ENCODE measurements at places on chromosomes 2 and 18. TPM values are rescaled to one million over a fixed set of nuclear protein-coding genes. Genes with fewer than 3 reads are reported as not detected.

GRCh38 chr2:229137066-229137465 is 134.0 kb downstream of the PID1 start:
- DNase-seq = no peak
- H3K4me1 ChIP-seq = no peaks in the 10 kb centered on the region
- H3K4me3 ChIP-seq = no peak overlapping the region
- no peaks in the 10 kb centered on the region for H3K27me3 ChIP-seq
- H3K27ac ChIP-seq = no peak overlapping the region

GRCh38 chr2:96412307-96413258 is 77.0 kb downstream of the NCAPH start:
- DNase-seq = no peak
- no peaks in the 10 kb centered on the region for H3K36me3 ChIP-seq
- H3K27me3 ChIP-seq = no peaks in the 10 kb centered on the region
- H3K4me3 ChIP-seq = peak overlapping the region; percentile 34

ASXL3 gene
- 7.3 TPM for total RNA-seq

- no peaks in the 10 kb centered on the region for H3K4me1 ChIP-seq
- no peak overlapping the region for H3K4me3 ChIP-seq
- H3K27ac ChIP-seq = no peak overlapping the region
- no peaks in the 10 kb centered on the region for H3K36me3 ChIP-seq
- no peaks in the 10 kb centered on the region for H3K27me3 ChIP-seq
These were observed 13.8 kb downstream of the HJURP start for GRCh38 chr2:233840520-233840919.

DNA sequence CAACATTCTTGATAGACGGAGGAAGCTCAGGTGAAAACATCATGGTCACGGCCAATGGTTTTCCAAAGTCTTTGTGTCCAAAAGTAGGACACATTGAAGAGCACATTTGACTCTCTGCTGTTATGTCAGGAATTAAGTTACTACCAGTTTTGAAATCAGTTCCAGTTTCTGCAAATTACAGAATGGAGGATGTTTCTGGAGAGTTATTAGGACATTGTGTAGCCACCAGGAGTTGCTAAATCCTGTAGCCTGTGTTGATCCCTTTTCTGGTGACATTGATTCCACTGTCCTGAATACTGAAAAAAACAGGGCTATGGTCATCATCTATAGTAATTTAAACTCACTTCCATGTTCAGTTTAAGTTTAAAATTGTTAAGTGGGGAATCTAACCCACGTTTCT is 15.3 kb downstream of the UPP2 start:
- H3K4me1 ChIP-seq = no peaks in the 10 kb centered on the region
- no peaks in the 10 kb centered on the region for H3K36me3 ChIP-seq
- no peaks in the 10 kb centered on the region for H3K27me3 ChIP-seq
- H3K27ac ChIP-seq = no peak overlapping the region
- no peak for DNase-seq

LHCGR gene
- total RNA-seq = not detected

- no peaks in the 10 kb centered on the region for H3K27me3 ChIP-seq
- no peak overlapping the region for H3K4me3 ChIP-seq
- H3K4me1 ChIP-seq = no peaks in the 10 kb centered on the region
- no peak overlapping the region for H3K27ac ChIP-seq
- H3K36me3 ChIP-seq = no peaks in the 10 kb centered on the region
- DNase-seq = no peak
These were observed 8.4 kb upstream of the NMI start for GRCh38 chr2:151297882-151298281.

HOXD4 gene
- total RNA-seq = 1.2 TPM

- no peaks in the 10 kb centered on the region for H3K27me3 ChIP-seq
- no peak overlapping the region for H3K27ac ChIP-seq
- no peak overlapping the region for H3K4me3 ChIP-seq
- H3K36me3 ChIP-seq = no peaks in the 10 kb centered on the region
- DNase-seq = no peak
These were observed 61.4 kb downstream of the XDH start for GRCh38 chr2:31353179-31353578.

- no peak for DNase-seq
- H3K27me3 ChIP-seq = no peaks in the 10 kb centered on the region
- H3K27ac ChIP-seq = no peak overlapping the region
- H3K4me1 ChIP-seq = no peaks in the 10 kb centered on the region
- no peaks in the 10 kb centered on the region for H3K36me3 ChIP-seq
These were observed 101.6 kb downstream of the PIEZO2 start for GRCh38 chr18:11047817-11048216.

GRCh38 chr2:192298664-192299063 is 103.9 kb upstream of the TMEFF2 start:
- no peaks in the 10 kb centered on the region for H3K27me3 ChIP-seq
- H3K36me3 ChIP-seq = no peaks in the 10 kb centered on the region
- H3K4me3 ChIP-seq = no peak overlapping the region
- H3K27ac ChIP-seq = no peak overlapping the region
- H3K4me1 ChIP-seq = no peaks in the 10 kb centered on the region

- DNase-seq = no peak
- no peak overlapping the region for H3K4me3 ChIP-seq
- H3K36me3 ChIP-seq = no peaks in the 10 kb centered on the region
- no peak overlapping the region for H3K27ac ChIP-seq
These were observed 174.5 kb downstream of the TCF4 start for GRCh38 chr18:55413474-55413873.

SP5 gene
- 4.2 TPM for total RNA-seq

CHPF gene
- 819 TPM for total RNA-seq

DNA sequence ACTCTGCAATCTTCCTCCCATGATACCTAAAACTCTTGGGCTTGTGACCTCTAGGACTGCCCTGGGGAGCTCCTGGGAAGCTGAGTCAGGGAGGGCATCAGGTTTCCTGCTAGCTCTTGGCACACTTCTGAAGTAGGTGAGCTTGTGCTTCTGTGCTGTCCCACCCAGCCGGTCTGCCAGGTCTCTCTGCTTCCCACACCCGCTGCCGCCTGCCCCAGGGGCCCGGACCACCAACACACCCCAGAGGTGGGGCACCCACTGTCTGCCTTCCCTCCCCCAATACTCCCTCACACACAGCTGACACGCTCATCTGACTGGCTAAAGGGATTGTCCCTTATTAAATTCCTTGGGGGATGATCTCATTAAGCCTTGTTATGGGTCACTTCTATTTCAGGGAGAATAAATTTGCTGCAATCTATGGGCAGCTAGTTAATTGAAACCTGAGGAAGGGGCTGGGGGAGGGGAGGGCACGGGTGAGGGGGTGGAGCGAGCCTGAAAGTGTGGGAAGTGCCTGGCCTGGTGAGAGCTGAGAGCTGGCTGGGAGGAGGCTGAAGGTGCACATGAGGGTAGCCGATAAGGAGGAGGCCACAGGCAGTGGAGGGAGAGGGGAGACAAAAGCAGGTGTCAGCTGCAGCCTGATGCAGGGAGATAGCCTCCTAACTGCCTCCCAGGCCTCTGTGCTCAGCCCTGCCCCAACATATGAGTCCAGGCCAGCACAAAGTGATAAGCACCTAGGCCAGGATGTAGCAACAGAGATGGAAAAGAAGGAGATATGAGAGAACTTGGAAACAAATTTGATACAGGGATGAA is 48.8 kb downstream of the HAUS1 start:
- no peaks in the 10 kb centered on the region for H3K4me1 ChIP-seq
- no peak overlapping the region for H3K4me3 ChIP-seq
- DNase-seq = no peak
- no peaks in the 10 kb centered on the region for H3K36me3 ChIP-seq
- H3K27me3 ChIP-seq = no peaks in the 10 kb centered on the region
